Left lobe of liver (tissue), 2 donors: ENCODE measurements at places on chromosomes 4 and X. TPM values are rescaled to one million over a fixed set of nuclear protein-coding genes. Genes with fewer than 3 reads are reported as not detected.

Gene TLR1
- 4.2 TPM for total RNA-seq

- DNase-seq = no peak
These were observed 15.2 kb downstream of the SNX25 start for GRCh38 chr4:185224597-185224996.

Gene SOX3
- total RNA-seq = not detected

DNA sequence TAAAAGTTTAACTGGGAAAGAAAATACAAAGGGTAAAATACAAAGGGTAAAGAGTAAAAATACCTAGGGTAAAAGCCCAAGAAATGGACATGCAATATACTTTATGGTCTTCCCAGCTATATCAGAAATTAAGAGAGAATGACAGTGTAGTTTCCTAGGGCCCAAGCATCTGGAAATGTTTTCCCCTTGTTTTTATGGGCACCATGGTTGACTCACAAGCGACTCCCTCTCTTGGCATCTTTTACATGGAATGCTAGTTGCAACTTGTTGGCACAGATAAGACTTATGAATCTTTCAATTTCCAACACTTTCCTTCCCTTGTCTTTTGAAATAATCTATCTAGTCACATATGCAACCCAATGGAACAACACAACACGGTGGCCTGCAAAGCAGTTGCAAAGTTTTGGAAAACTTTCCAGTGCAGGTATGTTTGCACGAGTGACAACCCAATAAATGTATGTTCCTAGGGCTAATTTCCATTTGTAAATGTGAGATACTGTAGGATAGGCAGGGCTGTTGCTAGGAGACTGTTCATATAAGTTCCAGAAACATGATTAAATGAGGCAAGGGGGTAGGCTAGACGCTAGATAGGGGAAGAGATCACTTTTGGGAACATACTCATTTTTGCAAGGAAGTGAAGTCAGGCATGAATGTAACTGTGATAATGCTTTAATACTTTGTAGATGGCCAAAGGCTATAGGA, 36.4 kb upstream of the CWH43 start:
- DNase-seq = no peak
